ENCODE measurements at places on chromosomes 16 and 17.

DNA sequence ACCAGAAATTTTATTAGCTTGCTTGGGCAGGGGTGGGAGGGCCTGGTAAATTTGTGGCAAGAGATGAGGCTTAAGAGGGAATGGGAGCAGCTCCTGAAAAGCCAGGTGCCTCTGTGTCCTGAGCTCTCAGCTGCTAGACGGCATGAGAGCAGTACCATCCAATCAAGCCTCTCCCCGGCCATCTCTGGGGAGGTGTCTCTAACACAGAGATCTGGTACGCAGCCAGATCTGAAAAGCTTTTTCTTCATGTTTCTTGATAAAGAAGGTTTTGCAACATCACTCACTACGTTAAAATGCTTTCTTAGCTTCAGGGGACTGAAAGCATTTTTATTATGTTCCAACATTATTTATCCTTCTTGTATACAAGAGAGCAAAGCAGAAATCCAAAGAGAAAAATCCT is 488.2 kb downstream of the RBFOX1 start:
- no peak for DNase-seq

GRCh38 chr16:86661706-86662105 is 83.4 kb downstream of the FOXL1 start:
- no peak for DNase-seq

- no peak for DNase-seq
These were observed 3.3 kb upstream of the FASN start for GRCh38 chr17:82101301-82101715.

DNA sequence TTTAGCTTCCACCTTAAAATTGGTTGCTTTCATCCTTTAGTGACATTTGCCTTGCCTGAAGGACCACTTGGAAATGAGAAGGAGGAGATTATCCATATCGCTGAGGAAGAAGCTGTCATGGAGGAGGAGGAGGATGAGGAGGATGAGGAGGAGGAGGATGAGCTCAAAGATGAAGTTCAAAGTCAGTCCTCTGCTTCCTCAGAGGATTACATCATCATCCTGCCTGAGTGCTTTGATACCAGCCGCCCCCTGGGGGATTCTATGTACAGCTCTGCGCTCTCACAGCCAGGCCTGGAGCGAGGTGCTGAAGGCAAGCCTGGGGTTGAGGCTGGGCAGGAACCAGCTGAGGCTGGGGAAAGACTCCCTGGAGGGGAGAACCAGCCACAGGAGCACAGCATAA is 11.5 kb upstream of the TMEM106A start:
- no peak for DNase-seq

- no peak for DNase-seq
These were observed 24.4 kb downstream of the RBL2 start for GRCh38 chr16:53458635-53459034.

GRCh38 chr17:50487213-50488096 is 8.8 kb downstream of the RSAD1 start:
- peak; percentile 31 for DNase-seq

GRCh38 chr16:75527825-75528299 is 8.0 kb downstream of the CHST5 start:
- DNase-seq = no peak

DNA sequence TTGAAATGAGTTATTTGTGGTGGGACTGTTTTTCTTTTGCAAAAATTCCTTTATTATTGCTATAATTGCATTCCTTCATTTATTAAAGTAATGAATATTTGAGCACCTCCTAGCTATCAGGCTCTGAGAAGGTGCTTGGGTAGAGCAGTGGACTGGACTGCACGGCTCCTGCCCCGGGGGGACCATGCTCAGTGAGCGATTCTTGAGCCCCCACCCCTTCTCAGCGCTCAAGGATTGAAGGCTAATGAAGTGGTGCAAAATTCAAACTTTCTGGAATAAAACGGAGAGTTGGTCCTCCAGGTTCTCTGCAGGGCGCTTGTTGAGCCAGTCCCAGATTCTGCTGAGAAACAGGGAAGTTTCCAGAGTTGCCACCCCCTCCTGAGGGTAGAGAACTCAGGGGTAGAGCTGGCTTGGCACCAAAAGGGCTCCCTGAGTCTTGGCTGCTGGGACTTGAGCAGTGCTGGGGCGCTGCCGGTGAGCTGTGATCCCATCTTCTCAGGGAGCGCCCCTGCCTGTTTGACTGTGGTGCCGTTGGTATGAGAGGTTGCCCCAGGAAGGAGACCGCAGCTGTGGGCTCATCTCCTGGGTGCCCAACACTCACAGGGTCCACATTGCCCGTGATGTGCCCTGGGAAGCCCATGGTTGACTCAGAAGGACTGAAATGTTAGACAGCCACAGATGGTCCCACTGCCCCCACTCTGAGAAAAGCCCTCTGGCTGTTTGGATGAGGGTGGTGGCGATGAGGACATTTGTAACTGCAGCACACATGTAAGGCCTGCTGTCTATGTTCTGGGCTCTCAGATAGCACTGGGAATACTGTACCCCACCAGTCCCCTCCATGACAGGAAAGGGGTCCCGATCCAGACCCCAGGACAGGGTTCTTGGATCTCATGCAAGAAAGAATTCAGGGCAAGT is 20.0 kb downstream of the KSR1 start:
- DNase-seq = no peak

- no peak for DNase-seq
These were observed 126.9 kb downstream of the MRM1 start for GRCh38 chr17:36728030-36728991.

- DNase-seq = peak; percentile 75
These were observed 19.0 kb downstream of the SLC7A5 start for GRCh38 chr16:87850009-87851006.

DNA sequence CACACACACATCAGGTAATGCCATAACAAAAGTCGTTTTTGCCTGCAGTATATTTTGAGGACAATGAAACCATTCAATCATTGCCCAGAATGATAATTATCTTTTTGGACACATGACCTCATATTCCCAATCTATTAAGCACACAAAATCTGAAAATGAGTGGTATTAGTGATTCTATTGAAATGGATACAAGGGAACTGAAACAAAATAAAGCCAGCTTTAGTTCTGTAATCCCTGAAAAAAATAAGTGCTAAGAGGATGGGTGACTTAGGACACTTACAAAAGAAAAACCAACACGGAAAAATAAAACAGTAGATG is 128.3 kb upstream of the MAF start:
- no peak for DNase-seq

- no peak for DNase-seq
These were observed 24.2 kb upstream of the RBBP6 start for GRCh38 chr16:24515186-24515585.

DNA sequence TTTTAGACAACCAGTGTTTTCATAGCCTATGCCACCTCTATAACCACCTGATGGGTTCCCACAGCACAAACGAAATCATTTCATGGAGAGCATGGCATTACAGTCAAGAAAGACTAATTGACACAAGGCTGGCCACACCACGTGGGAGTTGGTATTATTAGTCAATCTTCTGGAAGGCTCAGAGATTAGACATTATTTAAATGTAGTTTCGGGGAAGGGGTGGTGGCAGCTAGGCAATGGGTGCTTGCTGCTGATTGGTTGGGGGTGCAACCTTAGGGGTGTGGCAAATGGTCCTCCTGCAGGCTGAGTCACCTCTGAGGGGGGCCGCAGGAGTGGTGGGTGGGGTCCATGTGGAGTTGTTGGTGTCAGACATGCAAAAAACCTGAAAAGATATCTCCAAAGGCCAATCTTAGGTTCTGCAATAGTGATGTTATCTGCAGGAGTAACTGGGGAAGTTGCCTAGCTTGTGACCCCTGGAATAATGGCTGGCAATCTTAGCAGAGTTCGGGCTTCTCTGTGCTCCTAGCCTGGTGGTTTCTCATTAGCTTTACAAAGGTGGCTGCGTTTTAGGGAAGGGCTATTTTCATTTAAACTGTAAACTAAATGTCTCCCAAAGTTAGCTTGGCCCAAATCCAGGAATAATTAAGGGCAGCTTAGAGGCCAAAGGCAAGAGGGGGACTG is 4.6 kb downstream of the TEN1 start:
- no peak for DNase-seq

GRCh38 chr17:2440930-2441329 is 40.1 kb upstream of the MNT start:
- no peak for DNase-seq

DNA sequence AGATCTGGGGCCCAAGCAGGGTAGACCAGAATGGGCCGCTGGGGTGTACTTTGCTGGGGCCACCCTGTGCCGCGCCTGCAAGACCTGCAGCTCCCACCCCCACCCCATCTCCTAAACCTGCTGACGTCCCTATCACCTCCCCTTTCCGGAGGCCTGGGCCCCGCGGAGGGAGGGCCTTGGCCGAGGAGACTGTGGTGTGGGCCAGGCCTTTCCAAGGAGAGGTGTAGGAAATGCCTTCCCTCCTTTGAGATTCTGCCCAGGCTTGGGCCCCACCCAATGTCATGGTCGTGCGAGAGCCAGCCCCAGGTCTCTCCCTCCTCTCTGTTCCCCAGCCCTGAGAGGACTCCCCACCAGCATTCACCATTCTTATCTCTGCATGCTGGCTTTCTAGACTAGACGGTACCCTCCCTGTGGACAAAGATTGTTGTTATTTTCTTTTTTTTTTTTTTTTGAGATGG is 3.9 kb upstream of the WFIKKN2 start:
- DNase-seq = no peak

- no peak for DNase-seq
These were observed 45.1 kb downstream of the CMIP start for GRCh38 chr16:81489547-81490267.

DNA sequence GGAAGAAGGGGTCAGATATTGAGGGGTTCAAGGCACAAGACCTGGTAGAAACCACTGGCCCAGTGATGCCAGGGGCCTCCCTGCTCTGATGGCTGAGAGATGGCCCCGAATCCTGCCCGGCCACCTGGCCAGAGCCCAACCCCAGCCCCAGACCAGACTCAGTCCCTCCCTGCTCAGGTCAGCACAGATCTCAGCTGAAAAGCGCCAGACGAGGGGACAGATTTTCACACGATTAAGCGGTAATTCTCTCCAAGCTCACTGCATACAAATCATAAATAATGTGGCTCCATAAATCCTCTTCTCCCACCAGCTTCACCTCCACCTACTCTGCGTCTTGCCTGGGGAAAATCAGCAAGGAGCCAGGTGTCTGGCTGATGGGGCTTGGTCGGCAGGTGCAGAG is 57.1 kb downstream of the ENGASE start:
- no peak for DNase-seq

GRCh38 chr17:50818261-50818660 is 17.1 kb upstream of the WFIKKN2 start:
- no peak for DNase-seq

DNA sequence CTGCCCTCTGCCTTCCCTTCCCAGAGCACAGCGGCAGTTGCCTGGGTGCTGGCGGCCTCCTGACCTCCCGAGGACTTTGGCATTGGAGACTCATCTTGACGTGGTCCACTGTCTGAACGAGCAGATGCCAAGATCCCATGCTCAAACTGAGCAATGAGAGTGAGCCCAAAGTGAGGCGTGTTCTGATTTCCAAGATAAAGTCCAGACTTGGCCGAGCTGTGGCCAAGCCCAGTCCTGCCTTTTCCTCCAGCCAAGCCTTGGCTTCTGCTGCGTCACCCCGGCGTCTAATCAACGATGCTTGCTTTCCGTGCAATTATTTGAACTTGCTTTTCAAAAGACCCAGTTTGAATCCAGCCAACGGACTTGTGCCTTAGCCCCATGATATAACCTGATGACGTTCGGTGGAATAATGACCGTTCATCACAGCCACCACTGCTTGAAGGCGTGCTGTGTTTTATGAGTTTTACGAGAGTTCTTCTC is 179.2 kb downstream of the IRF8 start:
- no peak for DNase-seq

GRCh38 chr17:5405400-5405799 is 14.1 kb downstream of the NUP88 start:
- no peak for DNase-seq

DNA sequence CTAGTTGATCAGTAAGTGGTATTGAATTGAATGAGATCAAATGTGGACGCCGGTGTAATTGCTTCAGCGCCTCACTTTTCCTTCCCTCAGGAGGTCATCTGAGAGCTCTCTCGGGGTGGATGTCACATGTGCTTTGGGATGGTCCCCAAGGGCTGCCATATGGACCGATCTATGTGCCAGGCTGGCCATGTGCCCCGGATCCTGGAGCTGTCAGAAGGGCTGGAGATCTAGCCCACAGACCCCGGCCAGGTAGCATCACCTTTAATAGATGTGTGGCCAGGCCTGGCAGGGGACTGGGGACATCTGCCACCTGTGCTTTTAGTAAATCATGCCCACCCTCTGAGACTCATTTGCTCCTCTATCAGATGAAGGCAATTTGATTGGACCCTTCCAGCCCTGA is 95.3 kb upstream of the CRHR1 start:
- no peak for DNase-seq

DNA sequence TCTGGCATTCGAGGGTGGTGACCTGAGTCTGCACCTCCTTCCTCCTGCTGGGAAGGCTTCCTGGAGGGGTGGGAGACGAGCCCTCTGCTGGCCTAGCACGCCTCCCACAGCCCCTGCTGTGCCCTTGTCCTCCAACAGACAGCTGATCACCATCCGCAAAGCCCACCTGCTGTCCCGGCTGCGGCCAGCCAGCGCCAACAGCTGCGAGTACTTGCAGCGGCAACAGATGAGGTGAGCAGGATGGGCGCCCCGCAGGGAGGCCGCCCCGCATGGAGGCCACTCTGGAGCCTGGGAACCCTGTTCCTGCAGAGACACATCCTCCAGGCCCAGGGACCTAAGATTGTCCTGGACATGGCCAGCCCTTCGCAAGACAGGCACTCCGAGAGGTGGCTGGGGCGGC is 21.6 kb downstream of the UBALD1 start:
- DNase-seq = no peak

GRCh38 chr17:34248511-34249024 is 6.5 kb upstream of the CCL2 start:
- peak; percentile 67 for DNase-seq

DNA sequence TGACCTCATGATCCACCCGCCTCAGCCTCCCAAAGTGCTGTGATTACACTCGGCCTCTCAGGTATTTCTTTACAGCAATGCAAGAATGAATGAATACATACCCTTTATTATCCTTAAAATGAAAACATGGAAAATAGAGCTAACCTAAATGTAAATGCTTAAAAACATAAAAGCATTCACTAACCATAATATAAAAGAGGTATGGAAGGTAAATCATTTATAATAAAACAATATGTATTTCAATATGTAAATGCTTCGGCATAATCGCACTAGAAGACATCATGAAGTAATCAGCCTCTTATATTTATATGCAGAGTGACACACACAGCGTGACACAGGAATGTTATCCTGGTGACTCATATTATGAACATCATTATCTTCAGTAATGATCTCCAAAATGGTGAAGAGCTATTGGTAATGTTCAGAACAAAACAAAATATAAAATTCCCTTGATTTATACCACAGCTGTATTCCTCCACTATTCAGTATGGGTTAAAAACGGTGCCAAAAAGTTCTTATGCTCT is 53.9 kb downstream of the AIPL1 start:
- DNase-seq = peak; percentile 26

GRCh38 chr16:90031931-90032673 is 12.8 kb upstream of the DBNDD1 start:
- DNase-seq = peak; percentile 61

DNA sequence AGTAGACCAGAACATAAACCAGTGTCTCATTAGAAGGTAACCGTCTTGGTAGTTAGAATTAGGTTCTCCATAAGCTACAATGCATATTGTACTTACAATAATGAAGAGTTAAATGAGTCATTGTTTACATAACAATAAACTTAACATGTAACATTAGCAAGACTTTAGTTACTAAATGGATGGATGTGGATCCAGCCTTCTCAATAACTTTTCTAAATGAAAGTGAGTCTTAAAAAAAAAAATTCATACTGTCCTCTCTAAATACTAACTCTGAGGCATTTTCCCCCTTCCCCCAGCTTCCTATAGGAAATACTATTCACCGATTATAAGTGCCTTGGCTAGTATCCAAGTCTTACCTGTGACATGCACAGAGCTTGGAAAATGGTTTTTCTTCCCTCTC is 155.3 kb downstream of the CYB561 start:
- no peak for DNase-seq
